ENCODE measurements at places on chromosomes 6 and 20.

DNA sequence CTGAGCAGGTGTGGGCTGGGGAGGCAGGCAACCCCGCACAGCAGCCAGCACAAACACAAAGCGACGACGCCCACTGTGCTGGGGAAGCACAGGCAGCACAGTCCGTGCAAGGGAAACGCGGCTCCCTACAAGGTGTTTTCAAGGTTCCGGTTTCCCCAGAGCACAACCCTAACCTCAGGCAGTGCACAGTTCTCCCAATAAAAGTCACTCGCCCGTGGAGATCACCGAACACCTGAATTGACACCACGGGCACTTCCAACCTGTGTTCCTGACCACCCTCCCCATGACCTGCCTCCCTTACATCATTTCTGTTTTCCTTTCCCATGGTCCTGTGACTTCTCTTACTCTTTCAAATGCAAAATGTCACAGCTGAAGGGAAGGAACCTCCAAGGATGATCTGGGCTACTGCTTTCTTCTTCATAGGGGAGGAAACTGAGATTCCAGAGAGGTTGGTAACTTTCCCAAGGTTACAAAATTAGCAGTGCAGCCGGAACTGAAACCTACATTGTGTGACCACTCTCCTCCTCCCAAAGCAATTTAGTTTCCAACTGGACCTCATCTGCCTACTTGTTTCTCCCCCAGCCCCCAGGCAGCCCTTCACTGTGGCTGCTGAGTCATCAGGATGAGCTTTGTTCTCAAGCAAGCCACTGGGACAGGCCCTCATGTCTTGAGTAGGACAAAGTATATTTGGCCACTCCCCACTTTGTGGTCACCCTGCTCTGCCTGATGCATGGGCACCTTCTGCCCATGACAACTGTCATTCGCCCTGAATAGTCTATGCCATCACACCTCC lies 125.3 kb downstream of the ATXN1 start:
- no peak for DNase-seq

GRCh38 chr20:33812908-33813462 lies 1.8 kb downstream of the CHMP4B start:
- DNase-seq, result peak; percentile 37

GRCh38 chr6:132465530-132466485 lies 47.1 kb downstream of the STX7 start:
- no peak for DNase-seq

DNA sequence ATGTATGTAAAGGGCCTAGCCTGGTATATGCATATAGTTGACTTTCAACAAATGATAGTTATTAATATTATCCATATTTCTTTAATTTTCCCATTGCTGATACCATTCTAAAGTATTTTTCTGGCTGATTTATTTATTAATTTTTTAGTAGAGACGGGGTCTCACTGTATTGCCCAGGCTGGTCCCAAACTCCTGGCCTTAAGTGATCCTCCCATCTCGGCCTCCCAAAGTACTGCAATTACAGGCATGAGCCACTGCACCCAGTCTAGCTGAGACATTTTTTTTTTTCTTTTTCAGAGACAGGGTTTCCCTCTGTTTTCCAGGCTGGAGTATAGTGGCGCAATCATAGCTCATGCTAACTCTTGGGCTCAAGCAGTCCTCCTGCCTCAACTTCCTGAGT lies 29.8 kb upstream of the MROH8 start:
- DNase-seq, result no peak

DNA sequence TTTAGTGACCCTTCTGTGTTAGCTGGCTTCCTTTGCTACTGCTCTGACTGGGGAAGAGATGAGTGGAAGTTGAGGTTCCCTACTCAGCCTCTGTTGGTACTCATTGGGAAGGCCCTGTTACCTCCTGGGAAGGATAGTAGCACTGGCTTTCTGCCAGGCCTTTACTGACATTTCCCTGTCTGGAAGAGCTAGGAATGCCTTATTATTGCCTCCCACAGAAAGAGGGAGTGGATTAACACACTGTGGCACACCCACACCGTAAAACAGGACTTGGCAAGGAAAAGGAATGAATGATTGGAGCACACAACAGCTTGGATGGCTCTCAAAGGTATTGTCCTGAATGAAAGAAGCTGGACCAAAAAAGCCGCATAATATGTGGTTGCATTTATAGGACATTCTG lies 12.2 kb downstream of the ZNF831 start:
- no peak for DNase-seq

- no peak for DNase-seq
Measured at GRCh38 chr6:43292341-43292740, 5.7 kb upstream of the SLC22A7 start.

GRCh38 chr6:136031982-136032381 lies 180.5 kb downstream of the PDE7B start:
- DNase-seq, result peak; percentile 5

DNA sequence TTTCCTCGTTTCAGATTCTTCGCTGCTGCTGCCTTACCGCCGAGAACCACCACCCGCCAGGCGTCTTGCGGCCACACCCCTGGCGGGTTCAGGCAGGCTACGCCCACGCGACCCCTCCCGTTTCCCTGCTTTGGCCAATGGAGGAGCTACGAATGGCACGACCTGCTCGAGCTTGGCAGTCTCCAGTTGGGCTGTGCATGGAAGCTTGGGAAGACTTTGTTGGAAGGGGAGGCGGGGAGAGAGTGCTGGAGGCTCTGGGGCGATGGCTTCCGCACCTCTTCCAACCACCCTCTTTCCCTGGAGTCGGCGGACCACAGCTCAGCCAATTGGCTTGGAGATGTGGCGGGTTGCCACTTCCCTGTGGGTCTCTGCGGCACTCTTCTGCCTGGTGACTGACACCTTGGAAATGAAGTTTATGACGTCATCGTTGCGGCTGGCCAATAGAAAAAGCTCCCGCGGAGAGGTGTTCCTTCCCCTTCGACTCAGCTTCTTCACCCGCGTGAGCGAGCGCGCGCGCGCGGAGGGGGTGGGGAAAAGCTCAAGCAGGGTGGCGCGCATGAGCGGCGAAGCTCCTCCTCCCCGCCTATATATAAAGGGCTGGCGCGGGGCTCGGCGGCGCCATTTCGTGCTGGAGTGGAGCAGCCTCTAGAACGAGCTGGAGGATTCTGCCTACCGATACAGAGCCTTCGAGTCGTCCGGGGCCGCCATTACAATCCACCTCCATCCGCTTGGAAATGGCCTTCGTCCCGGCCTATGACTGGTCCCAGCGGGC lies 3.4 kb downstream of the BRD2 start:
- peak; percentile 100 for DNase-seq

DNA sequence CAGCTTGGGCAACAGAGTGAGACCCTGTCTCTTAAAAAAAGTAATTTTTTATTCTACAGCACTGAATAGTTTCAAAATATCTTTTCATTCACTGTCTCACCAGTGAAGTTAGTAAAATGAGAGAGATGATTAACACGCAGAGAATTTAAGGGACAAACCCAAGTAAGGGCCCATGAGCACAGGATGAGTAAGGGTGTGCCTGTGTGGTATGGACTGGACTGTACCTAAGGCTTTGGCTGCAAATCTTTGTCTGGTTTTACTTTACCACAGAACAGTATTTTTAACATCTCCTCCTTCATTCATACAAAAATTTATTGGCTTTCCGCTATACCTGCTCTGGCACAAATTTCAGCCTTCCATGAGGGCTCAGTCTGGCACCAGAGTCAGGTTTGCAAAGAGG lies 433.3 kb downstream of the UTRN start:
- DNase-seq, result no peak
